ENCODE measurements at places on chromosomes 7 and 10.

DNA sequence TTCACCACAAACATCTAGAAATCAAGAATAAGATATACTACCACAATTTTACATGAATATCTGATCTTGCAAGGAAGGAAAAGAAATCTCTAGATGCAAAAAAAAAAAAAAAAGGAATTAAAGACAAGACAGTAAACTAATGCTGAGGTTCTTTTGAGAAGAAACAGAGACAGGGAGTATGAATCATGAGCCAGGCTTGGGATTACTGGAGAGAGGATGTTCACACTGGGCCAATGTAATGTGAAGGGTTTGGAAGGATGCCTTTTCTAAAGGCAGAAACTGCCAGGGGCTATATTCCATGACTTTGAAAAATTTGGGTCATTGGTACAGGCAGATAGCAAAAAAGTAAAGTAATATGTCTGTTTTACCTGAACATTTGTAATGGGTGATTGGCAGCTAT lies 573.0 kb upstream of the IGFBP3 start:
- no peak for DNase-seq

GRCh38 chr7:16926861-16927260 lies 45.1 kb upstream of the AGR3 start:
- no peak for DNase-seq

DNA sequence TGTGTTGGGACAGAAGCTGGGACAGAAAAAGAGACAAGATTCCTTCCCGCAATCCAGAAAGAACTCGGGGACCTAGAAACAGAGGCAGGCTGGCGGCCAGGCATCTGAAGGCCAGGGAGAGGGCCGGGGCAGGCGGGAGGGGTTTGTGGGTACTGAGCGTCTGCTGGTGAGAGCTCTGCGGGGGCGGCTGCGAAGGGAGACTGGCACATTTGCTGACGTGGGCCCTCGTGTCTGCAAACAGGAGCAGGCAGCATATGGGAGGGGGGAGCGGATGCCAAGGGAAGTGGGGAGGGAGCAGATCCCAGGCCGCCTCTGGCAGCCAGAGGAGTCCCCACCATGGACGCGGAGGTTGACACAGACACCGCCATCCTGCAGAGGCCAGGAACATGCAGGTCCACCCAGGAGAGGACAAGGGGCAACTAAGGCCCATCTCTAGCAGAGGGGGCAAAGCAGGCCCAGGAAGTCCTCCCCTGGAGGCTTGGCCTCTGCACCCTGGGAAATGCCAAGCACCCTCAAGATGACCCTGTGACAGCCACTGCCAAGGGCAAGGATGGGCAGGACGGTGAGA lies 32.2 kb downstream of the KCNH2 start:
- DNase-seq = no peak

GRCh38 chr7:80902019-80902418 lies 16.8 kb downstream of the SEMA3C start:
- no peak for DNase-seq

DNA sequence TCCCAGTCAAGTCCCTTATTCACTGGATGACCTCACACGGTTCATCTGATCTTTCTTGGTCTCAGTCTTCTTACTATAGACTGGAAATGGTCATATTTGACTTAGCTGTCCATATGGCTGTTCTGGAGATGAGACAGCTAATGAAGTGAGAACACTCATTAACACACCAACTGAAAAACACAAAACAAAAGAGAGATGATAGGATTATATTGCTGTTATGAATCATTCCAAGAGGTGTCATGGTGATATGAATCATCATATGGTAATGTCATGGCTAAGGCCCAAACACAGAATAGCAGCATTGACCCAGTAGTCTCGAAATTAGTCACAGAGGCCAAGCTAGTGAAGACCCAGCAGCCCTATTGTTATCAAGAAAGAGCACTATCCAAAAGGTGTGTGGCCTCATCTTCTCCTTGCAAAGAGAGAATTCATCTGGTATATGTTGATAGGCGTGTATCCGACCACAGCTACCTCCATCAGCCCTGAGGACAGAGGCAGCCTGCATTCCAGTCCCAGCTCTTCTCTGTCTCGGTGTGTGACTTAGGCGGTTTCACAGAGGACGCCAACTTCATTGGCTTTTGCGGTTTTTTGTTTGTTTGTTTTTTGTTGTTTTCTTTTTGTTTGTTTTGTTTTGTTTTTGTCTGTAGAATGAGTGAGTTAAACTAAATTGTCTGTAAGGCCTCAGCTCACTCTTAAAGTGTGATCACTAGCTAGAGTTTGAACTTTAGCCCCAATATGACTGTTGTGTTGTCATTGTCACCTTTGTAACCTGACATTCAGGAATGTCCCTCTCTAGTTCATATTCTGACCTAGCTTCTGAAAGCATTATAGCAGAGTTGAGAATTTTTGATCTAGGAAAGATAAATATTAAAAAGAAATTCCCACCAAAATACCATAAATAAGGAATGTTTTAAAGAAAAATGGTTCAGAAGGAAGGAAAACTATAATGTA lies 97.4 kb upstream of the PDCD4 start:
- DNase-seq = no peak

- DNase-seq = no peak
Measured at GRCh38 chr10:125868372-125868975, 12.6 kb downstream of the DHX32 start.

DNA sequence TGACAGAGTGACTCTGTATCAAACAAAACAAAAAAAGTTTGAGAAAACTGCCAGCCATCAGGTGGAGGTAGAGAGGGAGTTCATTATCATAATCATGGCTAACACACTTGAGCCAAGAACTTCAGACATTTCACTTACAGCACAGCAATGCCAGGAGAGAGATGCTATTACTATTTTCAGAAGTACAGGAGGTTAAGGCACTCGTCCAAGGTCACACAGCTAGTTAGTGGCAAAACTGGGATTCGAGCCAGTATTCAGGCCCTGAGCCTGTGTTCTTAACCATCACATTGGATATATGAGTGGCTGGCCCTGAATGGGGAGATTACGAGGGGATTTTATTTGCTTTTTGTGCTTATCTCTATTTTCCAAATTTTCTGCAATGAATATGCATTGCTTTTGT lies 24.8 kb upstream of the UNC5B start:
- no peak for DNase-seq

DNA sequence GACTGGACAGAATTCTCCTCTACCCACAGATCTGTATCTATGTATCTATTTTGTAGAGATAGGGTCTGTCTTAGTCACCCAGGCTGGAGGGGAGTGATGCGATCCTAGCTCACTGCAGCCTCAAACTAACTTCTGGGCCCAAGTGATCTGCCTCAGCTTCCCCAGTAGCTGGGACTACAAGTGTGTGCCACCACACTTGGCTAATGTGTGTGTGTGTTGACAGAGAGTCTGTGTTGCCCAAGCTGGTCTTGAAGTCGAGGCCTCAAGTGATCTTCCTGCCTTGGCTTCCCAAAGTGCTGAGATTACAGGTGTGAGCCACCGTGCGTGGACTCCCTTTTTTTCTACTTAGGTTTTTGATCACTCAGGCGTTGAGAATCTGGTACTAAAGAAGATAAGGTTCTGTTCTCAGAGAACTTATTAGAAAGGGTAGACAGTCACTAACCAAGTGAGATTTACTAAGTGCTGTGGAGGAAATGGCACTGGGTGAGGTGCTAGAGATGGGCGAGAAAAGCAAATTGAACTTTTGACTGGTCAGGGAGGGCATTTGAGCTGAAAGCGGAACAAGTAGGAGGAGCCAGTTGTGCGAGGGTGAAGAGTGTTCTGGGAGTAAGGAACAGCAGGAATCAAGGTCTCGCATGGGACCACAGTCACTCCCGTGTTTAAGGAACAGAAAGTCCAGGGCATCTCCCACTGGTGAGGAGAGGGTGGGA lies 18.0 kb downstream of the NDUFB2 start:
- DNase-seq = no peak

GRCh38 chr7:127413962-127414361 lies 21.5 kb upstream of the ZNF800 start:
- DNase-seq = no peak

GRCh38 chr10:131997366-131998049 lies 15.8 kb upstream of the BNIP3 start:
- no peak for DNase-seq
